NCI-H2107 (cell line): ENCODE measurements at places on chromosomes 7 and 10.

- DNase-seq = no peak
Observed at GRCh38 chr10:132392184-132392800, 4.7 kb upstream of the PWWP2B start.

- no peak for DNase-seq
Observed at GRCh38 chr7:77858278-77858677, 59.7 kb downstream of the PHTF2 start.

- no peak for DNase-seq
Observed at GRCh38 chr10:22433875-22434274, 88.6 kb downstream of the SPAG6 start.

GRCh38 chr10:67107670-67108069, 181.8 kb downstream of the LRRTM3 start:
- no peak for DNase-seq

- no peak for DNase-seq
Observed at GRCh38 chr7:27344471-27344870, 101.9 kb downstream of the EVX1 start.

DNA sequence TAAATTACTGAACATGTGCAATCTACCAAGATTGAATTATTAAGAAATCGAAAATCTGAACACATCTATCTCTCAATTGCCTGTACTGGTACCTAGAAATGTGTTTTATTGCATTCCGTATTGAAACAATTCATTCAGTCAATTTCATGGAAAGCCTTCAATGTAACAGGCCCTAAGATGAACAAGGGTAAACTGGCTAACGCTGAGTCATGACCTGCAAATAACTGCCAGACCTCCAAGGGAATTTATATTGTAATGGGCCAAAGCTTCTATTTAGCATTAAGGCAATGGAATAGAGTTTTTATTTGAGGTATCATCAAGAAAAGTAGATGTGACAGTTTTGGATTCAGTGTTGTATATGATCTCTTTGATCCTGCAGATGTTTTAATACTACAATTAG, 49.9 kb upstream of the CD36 start:
- DNase-seq = no peak

- DNase-seq = no peak
Observed at GRCh38 chr10:98748298-98748697, 301.6 kb upstream of the HPS1 start.

GRCh38 chr10:127802531-127803095, 65.6 kb downstream of the FOXI2 start:
- DNase-seq = no peak

- no peak for DNase-seq
Observed at GRCh38 chr7:93211228-93211818, 14.9 kb downstream of the HEPACAM2 start.

GRCh38 chr10:24215196-24215595, 6.3 kb downstream of the KIAA1217 start:
- DNase-seq = no peak

GRCh38 chr10:11742009-11742778, at the start of gene ECHDC3:
TSS of gene ECHDC3 (plus strand) at chr10:11742382. CDS start at chr10:11742577, 195 bp downstream.
- DNase-seq = no peak

DNA sequence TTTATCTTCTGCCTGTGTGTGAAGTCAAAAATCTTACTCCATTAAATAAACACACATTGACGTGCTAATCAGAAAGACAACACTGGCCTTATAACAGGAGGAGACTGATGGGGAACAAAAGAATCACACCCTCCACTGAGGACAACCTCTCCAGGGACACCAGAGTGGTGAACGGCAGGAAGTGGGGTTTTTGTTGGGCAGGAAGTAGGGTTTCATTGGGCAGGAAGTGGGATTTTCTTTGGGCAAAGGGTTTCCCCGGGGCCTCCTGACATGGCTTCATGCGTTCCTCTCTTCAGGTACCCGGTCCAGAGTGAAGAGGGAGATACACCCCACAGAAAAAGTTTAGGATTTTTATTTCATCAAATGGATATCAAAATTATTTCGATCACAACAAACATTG, 30.6 kb downstream of the ADARB2 start:
- DNase-seq = no peak

- DNase-seq = no peak
Observed at GRCh38 chr10:117138838-117139580, 939 bp upstream of the VAX1 start.

DNA sequence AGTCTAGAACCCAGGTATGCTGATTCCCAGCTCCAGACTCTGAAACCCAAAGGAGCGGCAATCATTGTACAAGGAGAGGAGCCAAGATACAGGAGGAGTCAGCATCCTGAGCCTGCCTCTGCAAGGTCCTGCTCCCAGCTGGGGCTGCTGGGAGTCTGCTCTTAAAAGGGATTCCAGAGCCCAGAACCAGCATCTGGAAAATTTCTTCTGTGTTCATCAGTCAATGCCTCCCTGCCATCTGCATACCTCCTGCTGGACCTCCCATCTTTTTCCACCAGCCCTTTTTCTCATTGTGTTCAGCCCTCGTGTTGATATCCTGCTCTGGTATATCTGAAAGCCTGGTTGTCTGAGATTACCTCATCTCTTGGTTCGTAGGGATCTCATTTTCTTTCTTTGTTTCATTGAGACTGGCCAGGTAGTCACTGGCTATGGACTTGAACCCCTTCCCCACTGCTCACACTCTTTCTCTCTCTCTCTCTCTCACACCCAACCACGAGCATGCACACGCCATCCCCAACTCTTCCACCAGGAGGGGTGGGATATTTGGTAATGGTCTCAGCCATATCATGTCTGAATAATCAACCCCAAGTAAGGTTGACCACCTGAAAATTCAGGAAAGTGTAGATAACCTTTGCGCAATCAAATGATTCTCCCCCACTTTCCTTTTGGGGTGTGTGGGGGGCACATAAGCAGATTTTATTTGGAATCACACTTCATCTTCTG, 608.8 kb downstream of the LRMDA start:
- no peak for DNase-seq

DNA sequence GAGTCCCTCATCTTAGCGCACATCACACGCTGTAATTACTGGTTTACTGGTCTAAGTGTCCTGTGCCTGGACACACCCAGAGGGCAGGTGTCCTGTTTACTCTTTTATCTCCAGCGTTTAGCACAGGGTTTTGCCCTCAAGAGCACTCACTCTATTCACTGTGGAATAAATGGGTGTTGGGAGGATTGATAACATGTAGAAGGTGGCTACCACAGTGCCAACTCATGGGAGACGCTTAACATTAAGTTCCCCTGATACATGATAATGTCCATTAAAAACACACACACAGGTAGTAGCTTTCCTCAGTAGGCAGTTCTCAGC, 96.1 kb upstream of the EFCAB10 start:
- DNase-seq = no peak

DNA sequence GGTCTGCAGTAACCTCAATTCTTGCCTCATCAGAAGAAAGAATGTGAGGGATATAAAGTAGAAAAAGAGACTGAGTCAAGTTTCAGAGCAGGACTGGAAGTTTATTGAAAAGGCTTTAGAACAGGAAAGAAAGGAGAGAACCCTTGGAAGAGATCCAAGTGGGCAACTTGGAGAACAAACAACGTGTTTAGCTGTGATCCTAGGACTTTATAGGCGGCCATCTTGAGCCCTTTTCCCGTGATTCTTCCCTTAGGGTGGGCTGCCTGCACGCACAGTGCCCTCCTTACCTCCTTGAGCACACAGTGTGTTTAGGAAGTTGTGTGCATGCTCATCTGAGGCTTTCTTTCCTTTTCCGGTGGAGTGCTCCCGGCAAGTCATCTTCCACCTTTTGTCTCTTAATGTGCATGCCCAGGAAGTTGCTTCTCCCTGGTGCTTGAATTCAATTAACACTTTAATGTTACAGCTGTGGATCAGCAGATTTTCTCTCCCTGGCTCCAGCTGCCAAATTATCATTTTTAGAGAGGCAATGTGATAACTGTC, 59.8 kb downstream of the ENTPD1 start:
- no peak for DNase-seq

DNA sequence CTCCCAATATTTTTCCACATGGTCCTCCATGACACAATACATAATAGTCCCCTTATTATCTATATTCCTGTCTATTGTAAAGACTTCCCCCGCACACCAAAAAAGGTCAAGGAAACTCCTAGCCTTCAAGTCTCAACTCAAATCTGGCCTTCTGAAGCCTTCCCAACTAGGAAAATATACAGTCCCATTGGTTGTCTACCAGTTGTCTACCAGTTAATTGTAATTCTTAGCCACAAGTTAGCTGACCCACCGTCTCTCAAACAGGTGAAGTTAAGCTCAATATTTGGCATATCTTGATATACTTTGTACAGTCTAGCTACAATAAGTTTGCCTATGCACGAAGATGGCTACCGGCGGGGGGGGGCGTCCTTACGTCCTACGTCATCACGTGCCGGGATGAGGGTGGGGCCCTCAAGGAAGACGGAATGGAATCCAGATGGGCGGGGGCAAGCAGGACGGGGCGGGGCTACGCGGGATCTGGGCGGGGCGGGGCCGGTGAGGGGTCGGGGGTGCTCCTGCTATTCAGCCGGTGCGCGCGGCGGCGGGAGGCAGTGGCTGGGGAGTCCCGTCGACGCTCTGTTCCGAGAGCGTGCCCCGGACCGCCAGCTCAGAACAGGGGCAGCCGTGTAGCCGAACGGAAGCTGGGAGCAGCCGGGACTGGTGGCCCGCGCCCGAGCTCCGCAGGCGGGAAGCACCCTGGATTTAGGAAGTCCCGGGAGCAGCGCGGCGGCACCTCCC, at the start of gene AHR:
TSS of gene AHR (plus strand) at position 551 of the 738 bp plus-strand sequence. CDS start 613 bp downstream, outside the sequence.
- DNase-seq = no peak

DNA sequence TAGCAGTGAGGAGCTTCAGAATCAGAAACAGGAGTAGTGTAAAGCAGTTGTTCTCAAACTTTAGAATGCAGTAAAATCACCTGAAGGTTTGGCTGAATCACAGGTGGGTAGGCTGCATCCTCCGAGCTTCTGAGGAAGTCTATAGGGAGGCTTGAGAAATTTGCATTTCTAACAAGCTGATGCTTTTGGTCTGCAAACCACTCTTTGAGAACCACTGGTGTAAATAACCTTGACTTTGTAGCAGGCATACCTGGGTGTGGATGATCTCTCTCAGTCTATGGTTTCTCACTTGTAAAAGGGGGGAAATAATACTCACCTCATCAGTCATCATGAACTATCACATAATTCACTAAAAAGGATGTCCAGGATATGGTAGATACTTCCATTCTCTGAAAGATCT, 118.1 kb downstream of the SRI start:
- no peak for DNase-seq

- no peak for DNase-seq
Observed at GRCh38 chr7:78139335-78139734, 340.8 kb downstream of the PHTF2 start.

DNA sequence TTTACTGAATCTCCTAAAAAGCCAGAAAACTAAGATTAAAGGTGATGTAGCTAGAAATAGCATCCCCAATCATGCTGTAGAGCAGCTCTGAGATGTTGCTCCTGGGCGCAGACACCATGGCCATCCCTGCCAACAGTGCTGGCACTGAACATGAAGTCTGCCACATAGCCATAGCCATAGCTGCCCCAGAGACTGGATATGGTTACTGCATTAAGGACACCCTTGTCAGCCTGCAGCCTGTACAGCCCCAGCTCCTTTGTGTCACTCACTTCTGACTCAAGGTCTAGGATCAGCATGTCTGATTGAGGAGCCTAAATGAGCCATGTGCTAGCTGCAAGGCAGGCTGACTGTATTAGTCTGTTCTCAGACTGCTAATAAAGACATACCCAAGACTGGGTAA, 284.6 kb downstream of the RPS24 start:
- DNase-seq = no peak

GRCh38 chr10:74056050-74056818, 58.3 kb downstream of the VCL start:
- no peak for DNase-seq

GRCh38 chr10:62794306-62794705, 10.2 kb upstream of the ADO start:
- no peak for DNase-seq

GRCh38 chr10:7952266-7952665, 102.2 kb upstream of the GATA3 start:
- DNase-seq = no peak

DNA sequence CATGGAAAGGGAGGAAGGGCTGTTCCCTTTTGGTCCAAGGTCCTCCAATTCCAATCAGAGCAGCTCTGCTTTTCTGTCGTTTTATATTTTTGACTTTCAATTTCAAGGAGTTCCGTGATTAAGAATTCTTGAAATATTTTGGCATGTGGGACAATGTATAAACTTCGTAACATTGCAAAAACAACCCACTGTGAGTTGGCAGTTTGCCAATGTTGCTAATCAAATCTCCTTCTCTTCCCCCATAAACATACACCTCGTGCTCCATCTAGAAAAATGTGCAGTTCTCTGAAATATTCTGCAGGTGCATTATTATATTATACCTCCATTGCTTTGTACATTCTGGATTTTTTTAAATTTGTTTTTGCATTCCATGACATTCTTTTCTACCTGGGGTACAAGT, 49.8 kb downstream of the POU6F2 start:
- no peak for DNase-seq

DNA sequence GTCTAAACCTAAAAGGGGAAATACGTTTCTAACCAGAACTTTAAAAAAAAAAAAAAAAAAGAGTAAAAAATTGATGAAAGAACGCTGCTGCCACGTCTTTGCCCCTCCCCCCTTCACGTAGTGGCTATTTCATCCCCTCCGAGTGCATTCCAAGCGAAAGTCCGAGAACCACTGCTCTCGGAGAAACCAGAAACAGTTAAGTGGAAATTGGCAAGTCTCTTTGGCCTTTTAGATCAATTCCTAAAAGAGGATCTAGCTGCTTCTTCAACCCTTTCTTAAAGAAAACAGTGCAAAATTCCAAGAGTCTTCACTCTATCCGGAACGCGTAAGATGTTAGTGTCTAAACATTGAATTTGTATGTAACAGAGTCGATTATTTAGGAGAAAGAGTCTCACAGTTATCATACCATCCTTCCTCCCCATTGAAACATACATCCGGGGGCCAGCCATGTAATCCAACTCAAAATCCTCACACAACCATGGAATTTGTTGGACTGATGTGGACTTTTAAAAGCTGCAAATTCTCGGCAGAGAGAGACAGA, 1.1 kb downstream of the P4HA1 start:
- no peak for DNase-seq

- no peak for DNase-seq
Observed at GRCh38 chr7:158646766-158647474, 57.7 kb downstream of the NCAPG2 start.
